NCI-H2081 treated with DMSO at 0.1 percent for 48 hours (cell line): ENCODE measurements at places on chromosomes 2 and 18.

GRCh38 chr18:36403896-36404820 lies 106.6 kb downstream of the FHOD3 start:
- no peak for DNase-seq

GRCh38 chr2:138020432-138020831 lies 56.2 kb downstream of the HNMT start:
- DNase-seq, result no peak

GRCh38 chr2:241226723-241227572 lies 38.5 kb downstream of the ANO7 start:
- no peak for DNase-seq

GRCh38 chr18:47283476-47283875 lies 32.0 kb upstream of the SKOR2 start:
- DNase-seq, result no peak

- peak; percentile 39 for DNase-seq
These were observed 1267.1 kb downstream of the LRP1B start for GRCh38 chr2:140863713-140864112.

- DNase-seq, result no peak
These were observed 64.4 kb upstream of the NOSTRIN start for GRCh38 chr2:168738062-168738461.

- DNase-seq, result no peak
These were observed 30.0 kb upstream of the ATG16L1 start for GRCh38 chr2:233221378-233222063.

DNA sequence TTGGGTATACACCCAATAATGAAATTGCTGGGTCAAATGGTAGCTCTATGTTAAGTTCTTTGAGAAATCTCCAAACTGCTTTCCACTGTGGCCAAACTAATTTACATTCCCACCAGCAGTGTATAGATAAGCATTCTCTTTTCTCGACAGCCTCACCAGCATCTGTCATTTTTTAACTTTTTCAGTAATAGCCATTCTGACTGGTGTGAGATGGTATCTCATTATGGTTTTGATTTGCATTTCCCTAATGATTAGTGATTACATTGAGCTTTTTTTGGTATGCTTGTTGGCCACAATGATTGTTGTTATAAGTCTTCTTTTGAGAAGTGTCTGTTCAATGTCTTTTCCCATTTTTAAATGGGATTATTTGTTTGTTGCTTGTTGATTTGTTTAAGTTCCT lies 50.4 kb upstream of the EPAS1 start:
- no peak for DNase-seq

GRCh38 chr2:53536583-53537361 lies 230.8 kb upstream of the CHAC2 start:
- DNase-seq, result no peak

DNA sequence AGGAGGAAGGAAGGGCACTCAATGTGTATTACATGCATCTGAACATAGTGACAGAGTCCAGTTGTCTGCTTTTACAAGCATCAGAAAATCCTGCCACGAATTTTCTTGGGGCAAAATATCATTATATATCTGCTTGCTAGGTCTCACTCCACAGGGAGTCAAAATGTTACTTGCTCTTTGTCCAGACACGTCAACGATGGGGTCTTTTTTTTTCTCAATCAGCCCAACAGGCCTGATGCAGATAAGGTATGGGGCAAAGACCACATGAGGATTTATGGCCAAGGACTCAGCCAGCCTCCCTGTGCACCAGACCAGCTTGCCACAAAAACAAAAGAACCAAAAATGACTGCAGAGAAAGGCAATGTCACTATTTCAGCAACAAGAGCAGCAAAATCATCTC lies 323.4 kb upstream of the PKDCC start:
- no peak for DNase-seq

DNA sequence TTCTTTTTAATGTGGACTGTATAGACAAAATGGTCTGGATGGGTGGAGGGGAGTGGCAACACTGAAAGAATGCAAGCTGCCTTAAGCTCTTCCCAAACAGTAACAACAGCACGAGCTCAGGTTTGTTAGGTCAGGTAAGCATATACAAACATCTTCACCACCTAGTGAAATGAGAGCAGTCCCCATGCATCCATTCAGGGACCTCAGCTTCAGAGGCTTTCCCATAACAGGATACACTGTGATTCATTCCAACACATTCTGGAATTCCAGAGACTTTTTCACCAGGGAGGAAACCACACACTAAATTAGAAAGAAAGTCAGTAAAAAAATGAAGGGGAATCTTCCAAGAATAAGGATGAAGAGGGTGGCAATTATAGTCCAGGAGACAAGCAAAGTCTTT lies 50.4 kb upstream of the BZW1 start:
- no peak for DNase-seq

DNA sequence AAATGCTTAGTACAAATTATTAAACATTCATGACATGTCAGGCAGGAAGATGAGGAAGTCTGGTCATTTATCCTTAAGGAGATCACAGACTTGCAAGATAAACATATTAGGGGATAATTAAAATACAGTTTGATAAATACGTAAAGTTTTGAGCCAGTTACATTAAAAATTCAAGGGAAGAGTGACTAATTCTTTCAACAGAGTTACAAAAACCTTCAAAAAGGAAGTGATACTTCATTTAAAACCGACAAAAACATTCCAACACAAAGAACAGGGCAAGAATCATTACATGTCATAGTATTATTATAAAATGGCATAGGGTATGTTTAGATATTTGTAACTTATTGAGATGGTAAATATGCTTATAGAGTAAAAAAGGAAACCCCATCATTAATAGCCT lies 636.0 kb downstream of the NR4A2 start:
- no peak for DNase-seq

GRCh38 chr2:70691497-70692140 lies 76.4 kb downstream of the ADD2 start:
- DNase-seq, result no peak

- DNase-seq, result no peak
These were observed 1.9 kb downstream of the MEX3C start for GRCh38 chr18:51195451-51196117.

- DNase-seq, result no peak
These were observed 6.7 kb upstream of the LRRC30 start for GRCh38 chr18:7224198-7224597.

GRCh38 chr2:223084873-223085272 lies 32.9 kb downstream of the KCNE4 start:
- DNase-seq, result no peak

DNA sequence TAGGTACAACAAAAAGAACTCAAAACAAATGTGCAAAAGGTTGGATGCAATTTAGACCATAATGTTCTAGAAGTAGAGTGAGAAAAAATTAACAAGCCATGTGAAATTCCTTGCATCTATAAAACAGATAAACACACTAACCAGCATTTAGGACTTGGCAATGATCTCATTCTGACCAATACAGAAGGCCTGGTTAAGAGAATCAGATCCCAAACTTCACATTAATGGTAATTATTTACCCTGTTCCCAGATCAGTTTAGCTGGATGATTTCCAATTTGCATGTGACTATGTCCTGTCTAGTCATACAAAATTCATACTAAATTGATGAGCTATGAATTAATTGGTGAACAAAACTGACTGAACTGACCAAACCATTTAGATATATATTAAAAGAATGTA lies 98.4 kb upstream of the FIGN start:
- DNase-seq, result no peak

DNA sequence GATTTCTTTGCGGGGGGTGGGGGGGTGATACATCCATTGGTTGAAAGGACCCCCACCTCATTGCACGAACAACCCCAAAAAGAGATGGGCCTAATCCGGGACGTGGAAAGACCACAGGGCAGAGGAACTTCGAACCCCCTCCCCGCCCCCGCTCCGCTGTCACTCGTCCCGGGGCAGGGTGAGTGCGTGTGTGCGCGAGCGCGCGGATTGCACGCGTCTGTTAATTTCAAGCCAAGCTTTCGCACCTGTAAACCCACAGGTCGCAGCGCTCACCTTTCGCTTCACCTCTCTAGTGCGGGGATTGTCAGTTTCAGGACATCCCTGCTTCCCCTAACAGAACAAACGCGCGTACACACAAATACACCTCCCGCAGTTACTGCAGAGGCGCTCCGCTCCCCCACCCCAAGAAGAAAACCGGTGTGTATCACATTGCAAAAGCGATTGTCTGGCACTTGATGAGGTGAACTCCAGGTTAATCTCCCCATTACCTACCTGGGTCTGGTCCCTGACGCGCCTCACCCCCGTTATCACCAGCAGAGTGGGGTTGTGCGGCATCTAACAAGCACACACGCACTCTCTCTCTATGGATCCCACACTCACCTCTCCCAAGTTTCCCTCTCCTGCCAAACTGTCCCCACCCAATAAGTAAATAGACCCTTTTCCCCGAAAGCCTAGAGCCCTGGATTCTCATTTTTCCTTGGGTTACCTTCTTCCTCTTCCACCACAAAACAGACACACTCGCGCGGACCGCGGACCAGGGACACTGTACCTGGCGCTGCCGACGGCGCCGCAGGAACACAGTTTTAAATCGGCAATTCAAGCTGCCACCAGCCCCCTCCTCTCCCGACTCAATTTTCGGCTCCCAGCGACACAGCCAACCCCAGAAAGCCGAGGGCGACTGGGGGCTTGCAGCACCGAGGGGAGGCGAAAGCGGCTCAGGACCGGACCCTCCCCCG lies 1.0 kb downstream of the CYP26B1 start:
- no peak for DNase-seq

GRCh38 chr2:116732322-116732721 lies 1082.2 kb upstream of the DDX18 start:
- DNase-seq, result no peak

DNA sequence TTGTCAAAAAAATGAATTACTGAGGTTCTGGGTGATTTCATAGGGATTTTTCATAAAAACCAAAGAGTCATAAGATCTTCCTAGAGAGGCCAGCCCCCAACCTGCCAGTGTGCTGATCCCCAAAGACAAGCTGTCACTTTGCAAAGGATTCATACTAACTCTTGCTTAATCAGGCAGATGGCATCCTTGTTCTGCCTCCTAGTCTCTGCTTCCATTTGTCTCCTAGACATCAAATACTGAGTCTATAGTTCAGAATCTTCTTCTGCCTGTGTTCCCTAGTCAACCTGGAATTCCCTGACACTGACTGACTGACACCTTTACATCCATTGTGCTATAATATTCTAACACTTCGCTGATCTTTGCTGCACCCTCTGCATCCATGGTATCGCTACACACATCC lies 84.9 kb downstream of the SLC8A1 start:
- no peak for DNase-seq

DNA sequence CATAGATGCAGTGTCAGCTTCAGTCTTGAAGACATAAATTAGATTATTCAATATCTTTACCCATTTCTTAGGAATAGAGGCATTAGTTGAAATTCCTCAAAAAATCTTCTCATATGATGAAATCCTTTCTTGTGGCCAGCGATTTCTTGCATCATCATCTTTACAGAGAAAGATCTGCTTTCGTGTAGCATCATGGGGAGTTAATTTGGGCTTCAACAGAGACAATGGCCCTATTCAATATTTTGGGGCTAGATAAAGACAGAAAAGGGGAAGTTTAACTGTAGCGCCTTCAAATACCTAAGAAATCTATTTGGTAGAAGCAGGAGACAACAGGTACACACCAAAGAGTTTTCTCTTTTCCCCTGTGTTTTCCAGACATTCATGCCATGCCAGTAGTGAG lies 73.8 kb downstream of the TGFA start:
- DNase-seq, result no peak

DNA sequence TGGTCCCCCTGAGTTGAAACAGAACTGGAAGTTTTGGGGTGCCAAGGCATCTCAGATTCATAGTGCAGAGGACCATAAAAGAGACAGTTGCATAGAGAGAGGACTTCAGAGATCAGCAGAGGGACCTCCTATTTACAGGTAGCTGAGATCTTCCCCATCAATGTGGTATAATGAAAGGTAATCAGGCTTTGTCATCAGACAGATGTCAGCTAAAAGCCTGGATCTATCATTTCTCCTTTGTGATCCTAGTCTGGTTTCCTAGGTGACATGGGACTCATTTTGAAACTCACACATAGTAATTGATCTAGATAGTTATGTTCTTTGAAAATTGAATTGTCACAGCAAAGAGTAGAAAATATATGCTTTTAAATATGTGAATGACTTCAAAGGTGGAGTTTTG lies 443.5 kb upstream of the MAP2 start:
- no peak for DNase-seq

DNA sequence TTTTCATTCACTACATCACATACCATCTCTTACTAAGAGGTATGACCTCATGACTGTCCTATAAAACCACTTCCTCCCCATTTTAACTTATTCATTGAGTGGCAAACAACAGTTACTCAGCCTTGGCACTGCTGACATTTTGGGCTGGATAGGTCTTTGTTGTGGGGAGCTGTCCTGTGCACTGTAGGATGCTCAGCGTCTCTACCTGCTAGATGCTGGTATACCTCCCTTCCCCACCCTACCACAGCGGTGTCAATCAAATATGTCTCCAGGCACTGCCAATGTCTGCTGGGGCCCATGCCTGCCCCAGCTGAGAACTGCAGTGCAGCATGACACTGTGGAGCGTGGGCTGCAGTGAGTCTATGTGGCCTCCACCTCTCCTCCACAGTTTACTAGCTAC lies 76.3 kb upstream of the MGAT4A start:
- DNase-seq, result no peak

DNA sequence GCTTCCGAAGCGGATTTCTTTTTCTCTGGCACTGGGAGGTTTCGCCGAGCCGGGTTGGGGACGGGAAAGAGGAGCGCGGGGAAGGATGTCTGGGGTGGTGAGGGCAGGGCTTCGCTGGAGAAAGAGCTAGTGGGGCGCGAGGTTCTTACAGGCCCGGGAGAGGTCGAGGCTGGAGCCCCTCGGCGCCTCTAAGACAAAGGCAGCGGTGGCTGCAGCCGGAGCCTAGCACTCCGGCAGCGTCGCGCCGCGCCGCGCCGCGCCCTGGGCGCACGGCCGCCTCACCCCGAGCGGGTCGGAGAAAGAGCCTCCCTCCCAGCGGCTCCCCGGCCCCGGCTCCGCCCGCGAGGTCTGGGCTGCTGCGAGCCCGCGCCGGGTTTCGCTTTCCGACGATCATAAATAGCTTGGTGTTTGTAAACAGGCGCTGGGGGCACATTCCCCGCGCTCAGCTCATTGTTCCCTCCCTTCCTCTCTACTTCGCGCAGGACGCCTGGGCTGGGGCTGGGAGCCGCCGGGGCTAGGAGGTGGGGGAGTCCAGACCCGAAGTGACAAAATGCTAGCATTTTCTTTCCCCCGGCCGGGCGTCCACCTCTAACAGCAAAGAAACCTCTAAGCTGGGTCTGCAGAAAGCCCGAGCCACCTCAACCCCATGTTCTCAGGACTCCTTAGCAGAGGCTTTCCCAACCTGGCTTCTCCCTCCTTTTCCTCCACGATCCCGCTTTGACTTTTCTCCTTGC lies 813 bp upstream of the MEIS1 start:
- DNase-seq, result no peak

- no peak for DNase-seq
These were observed at the start of gene FHOD3 for GRCh38 chr18:36297417-36298125. FHOD3 (plus strand) TSS chr18:36297713; CDS start chr18:36297836, 123 bp downstream.

GRCh38 chr2:51624995-51625394 lies 593.1 kb upstream of the NRXN1 start:
- no peak for DNase-seq
